ENCODE measurements at places on chromosomes 1 and 21. TPM values are rescaled to one million over a fixed set of nuclear protein-coding genes. Genes with fewer than 3 reads are reported as not detected.

The NGF gene
- polyA plus RNA-seq, result not detected

The S1PR1 gene
- polyA plus RNA-seq, result 126 TPM

The TMEM200B gene
- 0.33 TPM for polyA plus RNA-seq

The FCRL5 gene
- 26.5 TPM for polyA plus RNA-seq

The DENND2C gene
- 0.25 TPM for polyA plus RNA-seq

The CFHR4 gene
- polyA plus RNA-seq, result not detected

The SPRR4 gene
- not detected for polyA plus RNA-seq

The MUL1 gene
- 37.1 TPM for polyA plus RNA-seq

The ORC1 gene
- 0.15 TPM for polyA plus RNA-seq

The ACOT11 gene
- 0.41 TPM for polyA plus RNA-seq

The MAP3K6 gene
- polyA plus RNA-seq, result 3.9 TPM

The SPRR3 gene
- polyA plus RNA-seq, result not detected

The CR1L gene
- not detected for polyA plus RNA-seq

The CD5L gene
- polyA plus RNA-seq, result not detected

The GPR37L1 gene
- 0.11 TPM for polyA plus RNA-seq

The CDC42 gene
- 268 TPM for polyA plus RNA-seq

The ARHGAP29 gene
- polyA plus RNA-seq, result not detected

The RPE65 gene
- not detected for polyA plus RNA-seq

The CFAP141 gene
- polyA plus RNA-seq, result not detected

The KRTAP12-2 gene
- polyA plus RNA-seq, result not detected

The KLF17 gene
- not detected for polyA plus RNA-seq

The KIF2C gene
- 0.39 TPM for polyA plus RNA-seq

The ACTRT2 gene
- polyA plus RNA-seq, result not detected

The LPAR3 gene
- not detected for polyA plus RNA-seq

The SLAMF1 gene
- 17.2 TPM for polyA plus RNA-seq

The SLC26A9 gene
- not detected for polyA plus RNA-seq

The DMBX1 gene
- not detected for polyA plus RNA-seq

The TIAM1 gene
- 0.54 TPM for polyA plus RNA-seq

The SRP9 gene
- polyA plus RNA-seq, result 240 TPM

The PRDM16 gene
- not detected for polyA plus RNA-seq

The SCYL3 gene
- 15.1 TPM for polyA plus RNA-seq

The NUF2 gene
- 1.2 TPM for polyA plus RNA-seq

The NTRK1 gene
- not detected for polyA plus RNA-seq

The GJA9 gene
- not detected for polyA plus RNA-seq

The ITSN1 gene
- polyA plus RNA-seq, result 0.01 TPM

The ZNF683 gene
- polyA plus RNA-seq, result 8.8 TPM

The RNF187 gene
- polyA plus RNA-seq, result 13.0 TPM

Data from IgD-negative memory B cell (primary cell).